HT-29 (cell line): ENCODE measurements at places on chromosomes 5 and 9. TPM values are rescaled to one million over a fixed set of nuclear protein-coding genes. Genes with fewer than 3 reads are reported as not detected.
A peak's percentile ranks its signal among the peaks of the same experiment; 100 is the strongest.

DNA sequence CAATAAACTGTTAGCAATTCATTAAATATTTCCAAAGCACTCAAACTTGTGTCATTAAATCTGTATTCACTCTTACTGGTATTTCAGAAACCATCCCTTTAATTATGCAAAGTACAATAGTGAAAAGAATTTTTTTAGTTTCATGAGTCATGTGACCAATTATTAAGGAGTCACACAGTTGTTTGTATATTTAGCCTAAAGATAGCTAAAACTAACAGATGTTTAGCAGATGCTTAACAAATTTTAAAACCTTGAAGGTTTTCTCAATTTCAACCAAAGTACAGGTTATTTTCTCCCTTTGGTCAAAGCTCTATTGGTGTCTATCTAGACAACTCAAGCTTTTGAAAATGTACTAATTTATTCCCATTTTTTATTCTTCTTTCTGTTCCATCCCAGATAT lies 44.1 kb downstream of the PJA2 start:
- no peak for DNase-seq

DNA sequence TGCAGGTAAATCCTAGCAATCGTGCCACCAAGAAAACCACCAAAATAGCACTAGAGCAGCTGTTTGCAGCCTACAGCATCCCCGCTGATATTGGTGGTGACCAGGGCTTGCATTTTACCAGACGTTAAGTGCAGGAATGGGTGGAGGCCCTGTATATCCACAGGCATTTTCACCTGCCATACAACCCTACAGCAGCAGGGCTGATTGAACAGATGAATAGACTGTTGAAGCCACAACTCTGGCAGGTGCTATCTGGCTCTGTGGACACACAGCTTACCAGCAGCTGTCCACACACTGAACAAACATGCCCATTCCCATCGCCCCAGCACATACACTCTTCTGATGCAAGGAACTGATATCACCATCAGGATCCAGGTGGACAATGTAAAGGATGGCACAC lies 154.5 kb upstream of the APC start:
- no peak for DNase-seq

GRCh38 chr5:176725521-176726280 lies 78.4 kb downstream of the TSPAN17 start:
- no peak for DNase-seq

DNA sequence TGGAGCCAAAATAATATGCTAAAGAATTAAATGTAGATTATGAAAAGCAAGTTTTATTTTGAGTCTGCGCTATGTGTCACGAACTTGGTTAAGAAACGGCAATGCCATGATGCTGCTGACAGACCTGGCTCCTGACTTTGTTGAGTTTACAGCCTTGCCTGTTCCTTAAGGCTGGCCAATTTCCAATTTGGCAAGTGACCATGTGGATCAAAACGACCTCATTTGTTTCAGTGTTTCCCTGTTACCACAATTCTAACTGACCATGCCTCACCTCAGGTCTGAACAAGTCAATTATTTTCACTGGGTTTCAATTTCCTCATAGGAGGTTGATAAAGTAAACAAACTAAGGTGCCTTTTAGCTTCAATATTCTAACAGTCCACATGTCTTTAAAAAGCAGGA lies 461.4 kb downstream of the ZNF608 start:
- peak; percentile 25 for DNase-seq

GRCh38 chr9:123584202-123585176 lies 228.5 kb downstream of the CRB2 start:
- no peak for DNase-seq

DNA sequence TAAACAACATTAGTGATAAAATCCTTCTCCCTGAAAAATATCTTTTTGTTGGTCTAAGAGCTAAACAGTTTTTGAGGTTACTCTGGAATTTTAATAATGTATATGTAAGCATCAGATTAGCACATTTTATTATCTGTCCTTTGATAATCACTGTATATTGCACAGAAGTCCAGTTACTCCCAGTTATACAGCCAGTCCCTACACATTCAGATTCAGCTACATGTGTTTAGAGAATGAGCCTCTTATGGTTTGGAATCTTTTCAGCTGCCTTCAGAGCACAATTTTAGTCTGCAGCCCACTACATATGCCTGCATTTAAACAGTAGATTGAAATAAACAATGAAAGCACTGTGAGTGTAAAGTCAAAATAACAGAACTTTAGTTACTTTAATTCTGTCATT lies 438.2 kb downstream of the ARHGEF28 start:
- no peak for DNase-seq

GRCh38 chr9:134127065-134127580 lies 8.8 kb upstream of the WDR5 start:
- DNase-seq: no peak

DNA sequence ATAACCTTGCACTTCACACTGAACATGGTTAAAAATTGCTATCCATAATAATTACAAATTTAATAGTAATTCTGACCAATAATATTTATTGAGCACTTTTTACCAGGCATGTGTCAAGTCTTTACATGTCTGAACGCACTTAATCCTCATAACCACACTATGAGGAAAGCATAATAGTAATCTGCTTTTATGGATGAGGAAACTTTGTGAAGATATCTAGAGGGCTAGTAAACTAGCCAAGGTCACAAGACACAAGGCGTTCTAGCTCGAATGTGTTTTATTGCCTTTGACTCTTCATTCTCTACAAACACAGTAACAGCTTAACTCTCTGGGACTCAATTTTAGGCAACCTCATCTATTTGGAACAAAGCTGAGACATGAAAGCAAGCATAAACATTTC lies 205.1 kb downstream of the ARHGEF28 start:
- no peak for DNase-seq

- DNase-seq: no peak
Observed at GRCh38 chr9:126991183-126991582, 76.6 kb downstream of the RALGPS1 start.

- no peak for DNase-seq
Observed at GRCh38 chr5:60512117-60512516, 187.8 kb downstream of the DEPDC1B start.

DNA sequence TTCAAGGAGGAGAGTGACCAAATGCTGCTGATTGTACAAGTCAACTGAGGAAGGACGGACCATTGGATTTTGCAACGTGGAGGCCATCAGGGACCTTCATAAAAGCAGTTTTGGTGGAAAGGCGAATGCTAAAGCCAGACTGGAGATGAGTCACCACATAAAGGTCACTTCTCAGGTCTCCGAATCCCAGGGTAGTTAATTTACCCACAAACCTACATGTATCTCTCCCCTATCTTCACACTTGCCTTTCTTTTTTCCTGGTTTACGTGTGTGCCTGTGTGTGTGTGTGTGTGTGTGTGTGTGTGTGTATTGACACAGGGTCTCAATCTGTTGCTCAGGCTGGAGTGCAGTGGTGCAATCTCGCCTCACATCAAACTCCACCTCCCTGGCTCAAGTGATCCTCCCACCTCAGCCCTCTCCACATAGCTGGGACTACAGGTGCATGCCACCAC lies 4.6 kb upstream of the CTNNA1 start:
- peak; percentile 30 for DNase-seq

DNA sequence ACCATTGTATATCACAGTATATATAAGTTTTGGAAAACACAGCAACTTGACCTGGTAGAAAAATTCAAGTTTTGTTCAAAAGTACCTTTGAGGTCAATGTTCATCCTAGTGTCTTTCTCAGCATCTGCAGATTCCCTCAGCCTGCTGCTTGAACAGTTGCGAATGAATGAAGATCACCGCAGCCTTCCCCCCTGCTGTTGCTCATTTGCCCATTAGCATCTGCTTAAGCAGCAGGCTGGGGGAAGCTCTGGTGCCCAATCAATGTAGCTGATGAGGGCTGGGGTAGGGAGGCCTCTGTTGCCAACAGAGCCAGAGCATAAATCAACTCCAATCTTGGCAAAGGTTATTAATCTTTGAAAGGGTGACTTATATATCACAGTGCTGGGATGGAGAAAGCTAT lies 586.5 kb upstream of the PTPRD start:
- DNase-seq: no peak

GRCh38 chr5:138129347-138129746 lies 9.9 kb downstream of the NME5 start:
- no peak for DNase-seq

- no peak for DNase-seq
Observed at GRCh38 chr5:125112196-125112595, 365.8 kb upstream of the ZNF608 start.

DNA sequence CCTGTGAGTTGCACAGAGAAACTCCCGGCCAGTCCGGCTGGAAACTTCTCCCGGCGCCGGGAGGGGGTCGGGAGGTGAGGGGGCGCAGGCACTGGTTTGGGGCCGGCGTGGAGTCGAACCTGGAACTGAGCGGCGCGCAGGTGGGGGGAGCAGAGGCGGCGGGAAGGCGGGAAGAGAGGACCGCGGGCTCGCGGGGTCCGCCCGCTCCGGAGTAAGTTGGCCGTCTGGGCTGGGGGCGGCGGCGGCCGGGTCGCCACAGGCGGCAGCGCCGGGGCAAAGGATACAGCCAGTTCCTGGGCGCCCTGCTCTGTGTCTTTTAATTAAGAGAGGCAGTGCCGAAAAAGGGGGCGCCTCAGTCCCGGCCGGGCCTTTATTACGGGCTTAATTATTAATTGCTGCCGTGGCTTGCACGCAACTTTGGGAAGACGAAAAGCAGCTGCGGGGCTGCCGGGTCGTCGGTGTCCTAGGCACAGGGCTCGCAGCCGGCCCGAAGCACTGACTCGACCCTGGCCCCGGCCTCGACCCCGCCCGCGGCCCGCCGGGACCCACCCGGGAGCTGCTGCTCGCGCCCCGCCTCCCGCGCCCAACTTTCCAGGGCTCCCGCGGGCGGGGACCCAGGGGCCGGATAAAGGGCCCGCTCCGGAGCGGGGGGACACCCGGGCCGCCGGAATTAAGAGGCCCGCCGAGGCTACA lies 1.1 kb downstream of the NTNG2 start:
- no peak for DNase-seq

- DNase-seq: no peak
Observed at GRCh38 chr9:89619019-89619418, 14.2 kb downstream of the GADD45G start.

DNA sequence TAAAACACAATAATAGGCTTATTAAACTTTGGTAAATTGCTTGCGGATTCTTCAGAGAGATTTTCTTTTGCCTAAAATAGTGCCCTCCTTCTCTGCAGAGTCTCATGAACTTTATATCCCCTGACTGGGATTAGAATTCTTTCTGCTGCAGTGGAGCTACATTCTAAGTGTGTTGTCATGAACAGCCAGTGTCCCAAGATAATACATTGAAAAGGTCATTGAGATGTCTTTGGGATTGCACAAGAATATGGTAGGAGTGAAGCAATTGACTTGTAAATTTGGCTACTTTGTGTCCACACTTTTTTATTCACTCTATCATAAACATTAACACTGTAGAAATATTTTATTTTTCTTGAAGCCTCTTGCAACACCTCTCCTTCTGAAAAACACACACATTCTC lies 604.5 kb downstream of the GABRG2 start:
- DNase-seq: no peak

Gene GCNT4
- total RNA-seq: not detected in 2 replicates

Gene TMEM8B
- total RNA-seq: 3.1 and 4.5 TPM in 2 replicates

Gene ADRB2
- 0.60 and 0.64 TPM in 2 replicates for total RNA-seq

Gene WDR31
- total RNA-seq: 0.37 and 0.74 TPM in 2 replicates

Gene C1QTNF3
- total RNA-seq: 2.7 and 2.9 TPM in 2 replicates

Gene CTSV
- total RNA-seq: 8.3 and 9.6 TPM in 2 replicates

Gene GRM6
- not detected in 2 replicates for total RNA-seq

Gene RORB
- total RNA-seq: not detected in 2 replicates
